D721Med (cell line): ENCODE measurements at places on chromosomes 2 and 18.

DNA sequence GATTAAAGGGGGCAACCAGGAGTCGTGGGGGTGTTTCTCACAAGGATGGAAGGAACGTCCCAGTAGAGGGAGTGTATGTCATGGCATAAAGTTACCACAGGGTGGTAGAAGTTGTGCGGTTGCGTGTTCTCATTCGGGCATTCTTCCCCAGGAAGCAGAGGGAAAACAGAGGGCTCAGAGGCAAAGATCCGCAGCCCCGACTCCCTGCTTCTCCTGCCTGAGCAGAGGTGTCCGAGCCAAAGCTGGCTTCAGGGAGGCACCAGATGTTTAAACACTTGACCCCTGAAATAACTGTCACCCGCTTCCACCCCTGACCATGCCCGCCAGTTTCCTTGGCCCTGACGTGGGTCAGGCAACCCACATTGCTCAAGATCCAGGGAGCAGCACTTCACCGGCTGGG lies 83.7 kb downstream of the EN1 start:
- DNase-seq = no peak

GRCh38 chr18:11721720-11722119 lies 32.7 kb downstream of the GNAL start:
- DNase-seq = no peak

GRCh38 chr2:151182899-151183809 lies 78.5 kb downstream of the RBM43 start:
- no peak for DNase-seq

- no peak for DNase-seq
These were observed 78.5 kb downstream of the SPRED2 start for GRCh38 chr2:65353927-65354326.

DNA sequence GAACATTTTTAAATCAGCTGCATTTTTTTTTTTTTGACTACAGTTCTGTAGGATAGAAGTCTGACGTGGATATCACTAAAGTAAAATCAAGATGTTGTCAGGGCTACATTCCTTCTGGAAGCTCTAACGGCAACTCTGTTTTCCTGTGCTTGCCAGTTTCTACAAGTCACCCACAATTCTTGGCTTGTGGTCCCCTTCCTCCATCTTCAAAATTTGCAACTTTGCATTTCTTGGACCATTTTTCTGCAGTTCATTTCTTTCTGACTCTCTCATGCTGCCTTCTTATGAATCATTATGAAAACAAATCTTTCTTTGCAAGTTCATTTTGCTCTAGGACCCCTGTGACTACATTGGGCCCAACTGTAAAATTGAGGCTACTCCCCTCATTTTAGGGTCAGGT lies 367.9 kb downstream of the DSC3 start:
- DNase-seq = no peak

- no peak for DNase-seq
These were observed 21.9 kb downstream of the PPP3R1 start for GRCh38 chr2:68230241-68231060.

DNA sequence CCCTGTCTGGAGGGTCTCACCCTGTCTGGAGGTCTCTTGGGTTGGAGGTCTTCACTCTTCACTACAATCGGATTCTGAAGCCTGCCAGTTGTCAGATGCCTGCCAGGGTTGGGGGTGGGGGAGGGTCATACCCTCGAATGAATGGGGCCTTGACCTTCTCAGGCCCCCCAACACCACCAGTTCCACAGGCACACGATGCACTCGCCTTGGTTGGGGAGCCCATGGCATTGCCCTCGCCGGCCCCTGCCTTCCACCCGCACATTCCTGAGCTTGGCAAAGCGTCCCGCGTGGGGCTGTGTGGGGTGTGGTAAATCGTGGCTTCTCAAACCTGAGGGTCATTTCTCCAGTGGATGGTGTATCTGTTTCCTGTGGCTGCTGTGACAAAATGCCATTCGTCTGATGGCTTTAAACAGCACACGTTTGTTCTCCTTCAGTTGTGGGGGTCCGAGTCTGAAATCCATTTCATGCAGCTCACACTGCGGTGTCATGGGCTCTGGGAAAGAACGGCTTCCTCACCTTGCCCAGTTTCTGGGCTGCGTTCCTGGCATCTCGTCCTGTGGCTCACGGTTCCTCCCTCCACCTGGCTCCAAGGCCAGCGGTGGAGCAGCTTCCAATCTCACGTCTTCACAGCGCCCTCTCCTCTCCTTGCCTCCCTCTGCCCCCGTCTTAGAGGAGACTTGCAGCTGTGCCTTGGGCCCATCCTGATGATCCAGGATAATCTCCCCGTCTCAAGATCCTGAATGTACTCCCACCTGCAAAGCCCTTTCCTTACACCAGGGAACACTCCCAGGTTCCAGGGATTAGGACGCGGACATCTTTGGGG lies 38.0 kb upstream of the HPCAL1 start:
- peak; percentile 85 for DNase-seq

- DNase-seq = no peak
These were observed 120.7 kb downstream of the CTAGE1 start for GRCh38 chr18:22297008-22297407.
